ENCODE measurements at places on chromosomes 5 and 9.

- no peak for DNase-seq
Observed at GRCh38 chr5:34750206-34750605, 88.8 kb upstream of the TTC23L start.

DNA sequence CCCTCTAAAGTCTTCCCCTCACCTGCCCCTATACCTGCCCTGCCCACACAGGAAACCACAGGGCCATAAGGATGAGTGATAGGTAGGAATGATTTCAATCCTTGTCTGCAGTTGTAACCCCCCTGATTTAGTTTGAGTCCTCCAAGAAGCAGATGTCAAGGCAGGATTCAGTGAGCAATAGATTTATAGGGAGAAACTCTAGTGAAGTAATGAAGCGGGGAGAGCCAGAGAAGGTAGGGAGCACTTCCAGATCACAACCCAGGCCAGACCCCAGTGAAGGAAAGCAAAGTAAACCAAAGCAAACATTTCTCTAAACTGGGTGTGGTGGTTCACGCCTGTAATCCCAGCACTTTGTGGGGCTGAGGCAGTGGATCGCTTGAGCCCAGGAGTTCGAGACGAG lies 22.4 kb downstream of the ENC1 start:
- no peak for DNase-seq

DNA sequence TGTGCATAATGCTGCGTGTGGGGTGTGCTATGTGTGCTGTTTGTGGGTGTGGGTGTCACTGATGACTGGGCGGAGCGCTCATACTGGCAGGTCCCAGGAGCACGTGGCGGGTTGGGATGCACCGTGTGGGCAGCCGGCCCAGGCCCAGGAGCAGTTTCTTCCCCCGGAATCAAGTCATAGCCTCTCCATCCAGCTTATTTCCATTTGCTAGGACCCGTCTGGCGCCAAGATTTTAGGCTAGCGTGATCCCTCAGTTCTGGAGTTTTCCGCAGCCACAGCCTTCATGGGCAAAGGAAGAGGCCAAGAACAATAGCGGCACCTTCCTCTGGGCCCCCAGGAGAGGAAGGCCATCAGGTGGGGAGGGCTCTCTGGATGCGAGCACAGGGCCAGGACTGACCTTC lies 43.3 kb upstream of the NEURL1B start:
- no peak for DNase-seq

DNA sequence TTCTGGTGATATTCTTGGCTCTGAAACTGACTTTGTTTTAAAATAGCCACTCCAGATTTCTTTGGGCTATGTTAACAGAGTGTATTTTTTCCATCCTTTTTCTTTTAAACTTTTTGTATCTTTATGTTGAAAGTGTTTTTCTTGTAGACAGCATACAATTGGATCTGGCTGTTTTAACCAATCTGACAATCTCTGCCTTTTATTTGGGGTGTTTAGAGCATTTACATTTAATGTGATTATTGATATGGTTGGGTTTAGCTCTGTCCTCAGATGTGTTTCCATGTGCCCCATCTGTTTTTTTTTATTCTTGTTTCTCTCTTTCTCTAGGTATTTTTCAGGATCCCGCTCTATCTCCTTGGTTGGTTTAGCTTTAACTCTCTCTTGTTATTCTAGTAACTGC lies 10.7 kb downstream of the SLC6A18 start:
- DNase-seq, result no peak

DNA sequence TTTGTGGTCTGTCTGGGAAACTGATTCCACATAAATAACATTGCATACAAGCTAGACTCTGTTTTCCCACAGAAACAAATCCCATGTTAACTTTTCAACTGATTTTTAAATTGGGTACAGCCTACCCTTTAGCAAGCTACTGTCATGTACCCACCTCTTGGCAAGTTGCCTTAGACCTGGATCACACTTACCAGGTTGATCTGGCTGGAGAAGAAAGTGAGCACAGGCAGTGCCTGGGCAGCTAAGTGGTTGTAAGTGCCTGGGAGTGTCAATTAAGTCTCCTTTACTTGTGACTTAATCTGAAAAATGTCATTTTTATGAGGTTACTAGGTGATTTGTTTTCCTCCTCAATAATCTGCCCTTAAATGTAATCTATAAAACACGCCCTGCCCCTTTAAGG lies 336.4 kb downstream of the ARL15 start:
- DNase-seq, result no peak

- no peak for DNase-seq
Observed at GRCh38 chr5:169701910-169702451, 64.9 kb downstream of the DOCK2 start.

GRCh38 chr5:110150199-110150598 lies 460.5 kb downstream of the MAN2A1 start:
- DNase-seq, result no peak

GRCh38 chr5:16797951-16798350 lies 138.1 kb downstream of the MYO10 start:
- DNase-seq, result no peak

DNA sequence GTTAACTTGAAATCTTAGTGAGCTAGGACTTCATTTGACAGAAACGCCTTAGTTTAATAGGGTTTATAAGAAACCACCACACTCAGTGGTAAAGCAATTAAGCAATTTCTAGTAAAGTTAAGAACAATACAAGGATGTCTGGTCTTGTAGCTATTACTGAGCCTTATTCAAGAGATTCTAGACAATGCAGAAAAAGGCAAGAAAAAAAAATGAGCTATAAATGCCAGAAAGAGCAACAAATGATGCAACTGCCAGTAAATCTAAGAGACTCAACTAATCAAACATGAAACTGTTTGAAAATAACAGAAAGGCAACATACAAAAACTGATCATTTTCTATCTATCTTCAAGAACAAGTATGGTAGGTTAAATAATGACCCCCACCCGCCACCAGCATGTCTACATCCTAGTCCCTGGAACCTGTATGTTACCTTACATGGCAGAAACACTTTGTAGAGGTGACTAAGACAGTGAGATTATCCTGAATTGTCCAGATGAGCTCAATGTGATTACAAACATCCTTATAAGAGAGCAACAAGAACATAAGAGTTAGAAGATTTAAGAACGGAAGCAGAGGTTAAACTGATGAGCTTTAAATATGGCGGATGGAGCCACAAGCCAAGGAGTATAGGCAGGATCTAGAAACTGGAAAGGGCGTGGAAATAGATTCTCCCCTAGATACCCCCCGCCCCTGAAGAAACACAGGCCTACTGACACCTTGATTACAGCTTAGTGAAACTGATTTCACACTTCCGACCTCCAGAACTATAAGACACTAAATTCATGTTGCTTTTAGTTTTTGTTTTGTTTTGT lies 93.0 kb downstream of the SUSD1 start:
- no peak for DNase-seq

- DNase-seq, result no peak
Observed at GRCh38 chr5:165573445-165573844, 2068.0 kb downstream of the MAT2B start.

DNA sequence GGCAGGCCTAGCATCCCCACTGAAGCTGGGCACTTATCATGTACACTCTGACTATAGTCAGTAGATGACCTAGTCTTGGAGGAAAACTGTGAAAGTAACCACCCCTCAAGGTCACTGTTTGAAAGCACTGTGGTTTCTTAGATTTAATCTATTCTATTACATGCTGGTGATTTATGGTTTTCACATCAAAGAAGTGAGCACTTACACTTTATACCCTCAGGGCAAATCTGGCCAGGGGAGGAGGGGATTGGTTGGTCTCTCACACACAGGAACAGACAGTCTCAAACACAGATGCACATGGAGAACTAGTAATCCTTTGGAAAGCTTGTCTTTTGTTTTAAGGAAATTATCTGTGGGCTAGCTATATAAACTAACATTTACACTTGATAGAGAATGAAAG lies 17.9 kb upstream of the SPIN1 start:
- DNase-seq, result no peak

GRCh38 chr5:151234476-151235238 lies 10.8 kb upstream of the CCDC69 start:
- peak; percentile 56 for DNase-seq

DNA sequence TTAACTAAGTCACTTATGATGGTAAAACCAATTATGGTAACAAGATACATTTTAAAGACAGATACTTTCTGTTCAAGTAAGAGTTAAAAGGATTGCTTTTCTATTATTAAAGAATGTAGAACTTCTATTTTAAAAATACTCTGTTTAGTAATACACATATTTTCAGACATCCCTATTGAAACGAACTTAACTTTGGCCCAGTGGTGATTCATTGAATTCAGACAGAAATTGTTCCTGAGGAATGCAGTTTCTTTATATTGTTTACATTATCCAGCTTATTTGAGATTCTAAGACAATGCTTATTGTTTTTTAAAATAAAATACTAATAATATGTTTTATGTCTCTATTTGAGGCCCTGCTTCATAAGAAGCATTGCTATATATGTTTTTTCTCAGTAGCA lies 816.4 kb downstream of the SEMA5A start:
- no peak for DNase-seq

- DNase-seq, result no peak
Observed at GRCh38 chr9:113543296-113543981, 79.9 kb downstream of the RGS3 start.

DNA sequence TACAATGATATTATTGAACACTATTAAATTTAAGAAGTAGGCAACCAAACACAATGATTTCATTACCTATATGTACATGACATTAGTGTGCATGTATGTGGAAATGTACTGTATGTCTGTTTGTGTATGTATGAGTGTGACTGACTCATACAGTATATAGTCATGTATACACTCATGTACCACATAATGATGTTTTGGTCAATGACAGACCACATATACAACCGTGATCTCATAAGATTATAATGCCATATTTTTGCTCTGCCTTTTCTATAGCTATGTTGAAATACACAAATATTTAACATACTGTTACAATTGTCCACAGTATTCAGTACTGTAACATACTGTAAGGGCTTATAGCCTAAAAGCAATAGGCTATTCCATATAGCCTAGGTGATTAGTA lies 19.7 kb downstream of the SVEP1 start:
- DNase-seq, result no peak

DNA sequence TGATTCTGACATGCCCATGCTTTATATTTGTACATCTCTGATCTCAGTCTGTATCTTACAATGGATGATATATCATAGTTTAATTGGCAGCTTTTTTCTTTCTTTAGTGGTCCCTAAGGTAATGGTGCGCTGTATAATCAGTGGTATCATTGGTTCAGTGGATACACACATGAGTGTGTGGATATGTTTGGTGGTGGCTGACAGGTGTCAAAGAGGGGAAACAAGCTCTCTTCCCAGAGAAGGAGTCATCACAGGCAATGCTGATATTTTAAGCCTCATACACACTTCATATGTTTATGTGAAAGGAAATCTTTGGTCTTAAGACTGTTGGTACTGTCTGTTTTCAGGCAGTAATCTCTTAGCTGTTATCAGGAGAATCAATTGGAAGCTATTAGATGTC lies 52.1 kb upstream of the KIAA1958 start:
- DNase-seq, result no peak

DNA sequence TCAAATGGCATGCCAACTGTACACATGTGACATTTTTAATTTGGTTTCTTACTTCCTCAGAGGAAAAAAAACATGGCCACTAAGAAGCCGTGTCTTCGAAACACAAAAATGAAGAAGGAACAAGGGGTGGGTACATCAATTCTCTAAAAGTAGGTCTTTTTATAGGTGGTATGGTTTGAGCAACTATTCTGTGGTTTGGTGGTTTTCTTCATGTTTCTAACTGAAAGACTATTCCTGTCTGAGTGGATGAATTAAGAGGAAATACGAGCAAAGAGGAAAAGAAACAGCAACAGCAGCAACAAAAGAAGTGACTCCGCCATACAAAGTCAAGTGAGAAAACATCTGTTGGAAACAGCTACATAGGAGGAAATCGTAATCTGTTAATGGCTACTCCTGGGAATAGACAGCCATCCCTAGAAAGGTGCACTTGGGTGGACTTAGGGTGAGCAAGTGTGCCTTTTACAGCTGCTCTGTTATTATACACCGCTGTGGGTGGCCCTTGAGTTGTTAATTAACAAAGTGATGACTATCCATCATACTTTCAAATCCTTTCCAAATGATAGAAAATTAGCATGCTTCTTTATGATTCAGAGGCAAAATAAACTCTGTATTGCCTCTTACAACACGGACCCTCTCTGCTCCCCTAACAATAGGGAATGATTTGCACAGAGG lies 575.8 kb downstream of the TLE1 start:
- no peak for DNase-seq

- no peak for DNase-seq
Observed at GRCh38 chr5:6321078-6321477, 57.3 kb downstream of the MED10 start.

DNA sequence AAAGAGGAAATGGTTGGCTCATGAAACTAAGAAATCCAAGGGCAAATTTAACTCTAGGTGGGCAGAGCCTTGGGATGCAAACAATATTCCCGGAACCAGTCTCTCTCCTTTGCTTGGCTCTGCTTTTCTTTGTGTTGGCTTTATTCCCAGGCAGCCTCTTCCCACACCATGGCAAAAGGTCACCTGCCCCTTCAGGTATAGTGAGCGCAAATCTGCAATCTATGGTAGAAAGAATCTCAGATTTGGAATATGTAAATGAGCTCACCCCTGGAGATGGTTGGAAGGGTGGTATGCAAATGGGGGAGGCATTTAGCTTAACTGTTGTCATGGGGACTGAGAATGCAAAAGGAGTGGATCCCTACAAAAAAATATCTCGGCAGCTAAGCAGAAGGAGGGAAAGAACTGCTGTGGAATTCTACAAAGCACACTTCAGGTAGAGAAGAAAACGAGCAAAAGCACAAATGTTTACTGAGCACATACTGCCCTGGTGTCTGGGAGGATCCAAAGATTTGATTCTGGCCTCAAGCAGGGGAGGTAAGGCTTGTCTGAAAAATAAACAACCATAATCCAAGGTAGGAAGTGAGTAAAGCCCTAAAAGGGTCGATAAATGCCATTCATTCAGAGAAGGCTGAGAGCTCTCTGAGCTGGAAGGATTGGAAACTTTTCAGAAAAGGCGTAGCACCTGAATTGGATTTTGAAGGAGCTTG lies 139.7 kb downstream of the TLE1 start:
- DNase-seq, result no peak

DNA sequence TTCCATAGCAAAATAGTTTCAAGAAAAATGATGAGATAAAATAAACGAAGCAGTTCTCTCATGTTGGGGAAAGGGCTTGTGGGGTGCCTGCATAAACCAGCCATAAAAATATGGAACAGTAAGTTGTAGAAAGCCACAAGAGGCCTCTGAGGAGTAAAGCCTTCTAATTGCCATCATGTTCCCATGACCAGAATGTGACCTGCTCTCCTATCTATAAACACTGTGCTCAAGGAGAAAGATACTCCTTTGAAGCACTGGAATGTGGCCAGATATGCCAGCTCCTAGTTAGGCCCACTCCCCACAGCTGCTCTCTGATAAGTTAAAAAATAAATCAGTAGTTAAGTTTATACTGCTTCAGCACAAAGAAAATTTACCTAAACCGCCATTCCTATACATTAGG lies 65.8 kb downstream of the SETX start:
- DNase-seq, result no peak

GRCh38 chr5:14528926-14529325 lies 52.7 kb upstream of the OTULINL start:
- DNase-seq, result no peak

DNA sequence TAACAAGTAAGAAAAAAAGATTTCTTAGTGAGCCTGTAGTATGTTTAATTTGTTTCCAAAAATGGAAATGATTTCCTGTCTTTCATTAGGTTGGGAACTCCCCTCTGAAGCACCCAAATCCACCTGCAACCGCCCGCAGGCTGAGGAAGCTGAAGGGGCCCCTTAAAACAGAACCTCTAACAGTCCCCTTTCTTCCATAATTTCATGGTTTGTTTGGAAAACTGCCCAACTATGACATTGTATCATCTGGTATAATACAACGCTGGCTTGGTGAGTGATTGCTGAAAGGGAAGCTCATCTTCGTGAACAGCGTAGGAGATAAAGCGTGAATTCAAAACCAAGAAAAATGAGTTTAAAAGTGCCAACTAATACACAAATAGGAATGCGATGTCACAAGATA lies 215.5 kb downstream of the FSTL4 start:
- DNase-seq, result no peak
